NCI-H1105 treated with DMSO at 0.1 percent for 48 hours (cell line): ENCODE measurements at places on chromosomes 2 and 18.

DNA sequence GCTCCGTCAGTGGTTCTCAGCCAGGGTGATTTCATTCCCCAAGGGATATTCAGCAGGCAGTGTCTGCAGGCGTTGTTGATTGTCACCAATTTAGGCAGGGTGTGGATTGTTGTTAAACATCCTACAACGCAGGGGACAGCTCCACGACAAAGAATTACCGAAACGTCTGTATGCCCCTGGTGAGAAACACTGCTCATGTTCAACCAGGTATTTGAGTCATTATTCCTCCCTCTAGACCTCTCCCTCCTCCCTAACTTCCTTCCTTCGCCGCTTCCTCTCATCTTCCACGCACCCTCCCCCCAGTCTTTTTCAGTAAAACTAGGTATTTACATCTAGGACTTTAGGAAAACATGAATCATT is 50.8 kb downstream of the NCK2 start:
- no peak for DNase-seq

DNA sequence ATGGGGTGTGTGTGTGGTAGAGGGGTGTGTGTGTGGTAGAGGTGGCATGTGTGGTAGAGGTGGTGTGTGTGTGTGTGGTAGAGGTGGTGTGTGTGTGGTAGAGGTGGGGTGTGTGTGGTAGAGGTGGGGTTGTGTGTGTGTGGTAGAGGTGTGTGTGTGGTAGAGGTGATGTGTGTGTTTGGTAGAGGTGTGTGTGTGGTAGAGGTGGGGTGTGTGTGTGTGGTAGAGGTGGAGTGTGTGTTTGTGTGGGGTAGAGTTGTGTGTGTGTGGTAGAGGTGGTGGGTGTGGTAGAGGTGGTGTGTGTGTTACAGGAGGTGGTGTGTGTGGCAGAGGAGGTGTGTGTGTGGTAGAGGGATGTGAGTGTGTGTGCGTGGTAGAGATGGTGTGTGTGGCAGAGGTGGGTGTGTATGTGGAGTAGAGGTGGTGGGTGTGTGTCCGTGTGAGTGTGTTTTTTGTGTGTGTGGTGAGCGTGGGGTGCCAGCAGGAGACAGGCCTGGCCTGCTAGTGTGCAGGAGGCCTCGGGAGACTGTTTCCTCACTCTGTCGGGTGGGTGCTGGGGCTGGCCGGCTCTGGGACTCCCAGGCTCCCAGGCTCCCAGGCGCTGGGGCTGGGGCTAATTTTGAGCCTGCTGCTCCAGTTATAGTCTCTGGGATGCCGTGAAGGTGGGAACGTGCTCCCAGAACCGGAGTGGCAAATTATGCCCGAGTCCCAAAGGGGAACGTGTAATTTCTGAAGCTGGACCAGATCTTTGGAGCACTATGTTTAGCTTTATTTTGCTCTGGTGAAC is 165.2 kb downstream of the DYSF start:
- no peak for DNase-seq

DNA sequence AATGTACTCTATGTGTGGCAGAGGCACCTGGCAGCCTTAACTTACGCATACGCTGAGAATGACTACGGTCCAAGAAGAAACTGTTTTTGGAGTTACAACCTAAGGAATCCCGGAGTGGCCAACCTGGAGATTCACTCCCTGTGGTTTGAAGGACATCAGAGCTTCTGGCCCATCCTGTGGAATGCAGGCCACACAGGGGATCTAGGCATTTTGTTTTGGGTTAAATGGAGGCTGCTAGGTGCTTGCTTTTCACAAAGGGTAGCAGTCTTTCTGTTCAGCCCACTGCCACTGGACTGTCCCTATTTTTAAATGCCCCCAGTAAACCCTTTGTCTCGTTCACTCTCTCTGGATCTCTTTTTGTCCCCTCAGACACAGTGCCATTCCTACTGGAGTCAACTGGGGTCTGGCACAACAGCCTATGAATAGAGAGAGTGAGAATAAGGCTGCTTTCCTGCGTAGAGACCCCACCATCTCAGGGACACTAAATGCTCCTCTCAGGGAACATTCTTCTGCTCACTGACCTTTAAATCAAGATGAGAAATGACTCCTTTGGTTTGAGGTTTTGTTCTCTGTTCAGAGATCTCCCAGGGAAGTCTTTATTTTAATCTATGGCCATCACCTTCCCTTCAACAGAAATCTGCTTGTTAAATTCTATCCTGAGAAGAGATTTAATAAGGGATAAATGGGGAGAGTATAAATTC is 124.9 kb downstream of the B3GNT2 start:
- DNase-seq = no peak

DNA sequence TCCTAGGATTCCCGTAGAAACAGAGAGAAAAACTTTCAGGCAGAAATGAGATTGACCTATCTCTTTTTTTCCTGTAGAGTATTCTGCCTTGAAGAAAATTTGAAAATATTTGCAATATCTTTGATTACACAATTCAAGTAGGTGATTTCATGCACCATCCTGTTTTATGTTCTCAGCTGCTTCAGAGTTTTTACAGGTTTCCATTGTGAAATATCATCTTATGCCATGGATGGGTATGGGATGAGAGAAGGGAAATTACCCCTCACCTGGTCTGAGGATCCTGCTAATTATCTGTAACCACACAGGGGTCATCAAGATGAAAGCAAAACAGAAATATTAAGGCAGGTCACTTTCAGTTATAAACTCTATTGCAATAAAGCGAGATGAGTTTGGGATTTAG is 264.8 kb downstream of the TXNL1 start:
- no peak for DNase-seq

DNA sequence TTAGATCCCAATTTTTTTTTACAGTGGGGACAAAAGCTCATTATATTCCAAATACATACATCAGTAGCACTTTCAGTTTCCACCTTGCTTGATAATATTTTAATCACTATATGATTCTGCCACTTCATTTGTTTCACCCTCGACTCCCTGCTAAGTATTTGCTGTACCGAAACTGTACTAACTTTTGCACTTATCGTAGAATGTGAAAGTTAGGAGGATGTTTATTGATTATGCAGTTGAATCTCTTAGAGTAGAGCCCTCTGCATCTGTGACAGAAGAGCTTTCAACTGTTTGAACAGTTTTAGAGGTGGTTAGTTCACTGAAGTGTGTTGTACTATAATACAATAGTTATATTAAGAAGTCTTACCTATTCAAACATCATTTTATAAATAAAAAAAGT is 20.8 kb downstream of the NCOA1 start:
- DNase-seq = no peak
